Stimulated activated CD8-positive, alpha-beta memory T cell treated with anti-CD3 and anti-CD28 coated beads, Interleukin-15, amount 100 ng/mL, for 4 hours (primary cell): ENCODE measurements at places on chromosomes 5 and 9.

- no peak for DNase-seq
Observed at GRCh38 chr9:134564431-134565170, 77.0 kb upstream of the COL5A1 start.

DNA sequence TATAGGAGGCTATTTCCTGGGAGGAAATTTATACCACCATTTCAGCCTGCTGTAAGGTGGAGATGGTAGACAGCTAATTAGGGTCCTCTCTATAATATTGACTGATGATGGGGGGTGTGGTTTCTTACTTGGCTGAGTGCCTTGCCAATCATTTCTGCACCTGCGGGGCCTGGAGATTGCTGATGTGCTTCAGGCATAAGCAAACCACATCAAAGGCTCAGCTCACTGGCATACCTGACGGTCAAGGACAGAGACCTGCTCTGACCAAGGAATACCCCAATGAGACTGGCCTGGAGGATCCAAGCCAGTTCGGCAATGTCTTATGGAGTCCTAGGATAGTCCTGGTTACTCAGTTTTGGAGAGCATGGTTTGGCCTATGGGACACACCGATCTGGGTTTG lies 29.5 kb downstream of the ANKH start:
- no peak for DNase-seq

DNA sequence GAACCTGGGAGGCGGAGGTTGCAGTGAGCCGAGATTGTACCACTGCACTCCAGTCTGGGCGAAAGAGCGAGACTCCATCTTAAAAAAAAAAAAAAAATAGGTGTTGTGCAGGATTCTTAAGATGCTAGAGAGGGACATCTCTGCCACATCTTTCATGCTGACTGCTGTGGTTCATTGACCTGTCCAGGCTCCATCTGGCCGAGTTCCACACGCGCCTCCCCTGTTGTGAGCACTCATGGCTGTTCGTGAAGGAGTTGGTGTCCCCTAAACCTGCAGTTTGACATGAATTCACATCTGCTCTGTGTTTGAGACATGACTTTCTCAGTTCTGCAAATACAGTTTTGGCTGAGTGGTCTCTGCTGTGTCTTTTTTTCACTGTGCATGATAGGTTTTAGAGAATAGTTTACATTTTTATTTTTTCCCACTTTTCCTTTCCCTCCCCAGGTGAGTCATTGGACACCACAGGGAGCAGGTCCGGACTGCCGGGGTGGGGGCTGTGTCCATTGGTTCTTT lies 5.3 kb downstream of the NXNL2 start:
- DNase-seq, result no peak

DNA sequence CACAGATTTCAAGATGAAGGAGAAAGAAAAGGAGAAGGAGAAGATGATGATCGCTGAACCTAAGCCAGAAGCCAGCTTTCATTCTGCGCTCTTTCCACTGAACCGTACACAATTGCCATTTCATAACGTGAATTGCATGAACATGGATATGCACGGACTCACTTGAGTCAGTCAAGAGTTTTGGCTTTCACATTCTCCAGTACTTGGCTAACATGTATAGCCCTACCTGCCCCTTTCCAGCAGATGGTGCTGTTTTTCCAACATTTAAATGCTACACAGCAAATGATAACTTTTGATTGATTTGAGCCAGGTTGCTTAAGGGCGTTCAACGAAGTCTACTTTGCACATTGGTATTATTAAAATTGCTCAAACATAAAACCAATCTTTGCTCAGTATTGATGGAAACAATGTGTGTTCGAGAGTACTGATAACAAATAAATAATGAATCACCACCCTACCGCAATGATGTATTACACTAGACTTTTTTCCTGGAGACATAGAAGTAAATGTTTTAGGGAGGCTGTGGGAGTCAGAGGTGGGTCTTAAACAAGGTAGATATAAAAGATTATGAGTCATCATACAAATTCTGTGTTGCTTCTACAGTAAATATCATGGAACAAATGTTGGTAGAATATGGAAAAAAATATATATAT lies 196.4 kb downstream of the TRPM3 start:
- DNase-seq, result no peak

DNA sequence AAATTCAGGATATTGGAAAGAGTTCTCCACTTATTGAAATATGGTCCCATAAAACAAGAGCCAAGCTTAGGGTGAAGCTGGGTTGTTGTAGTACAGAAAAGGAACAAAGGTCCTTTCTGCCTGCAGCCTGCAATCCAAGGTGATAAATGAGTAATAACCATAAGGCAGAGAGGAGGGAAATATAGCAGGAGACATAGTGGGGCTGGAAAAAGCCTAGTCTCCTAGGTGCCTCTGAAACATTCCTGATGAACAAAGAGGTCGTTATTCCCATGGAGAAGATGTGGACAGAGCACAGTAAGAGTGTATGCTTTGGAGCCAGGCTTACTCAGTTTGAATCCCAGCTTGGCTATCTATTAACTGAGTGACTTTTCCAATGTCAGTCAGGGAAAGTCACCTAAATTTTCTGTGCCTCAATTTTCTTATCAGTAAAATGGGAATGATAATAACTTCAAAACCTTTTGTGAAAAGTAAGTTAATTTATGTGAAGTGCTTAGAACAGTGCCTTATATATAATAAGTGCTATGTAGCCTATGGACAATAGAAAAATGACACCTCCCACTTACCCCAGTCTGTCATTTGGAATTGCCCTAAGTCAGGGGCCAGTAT lies 110.8 kb upstream of the GRIN3A start:
- no peak for DNase-seq
